ENCODE measurements at places on chromosomes 5 and 9.

DNA sequence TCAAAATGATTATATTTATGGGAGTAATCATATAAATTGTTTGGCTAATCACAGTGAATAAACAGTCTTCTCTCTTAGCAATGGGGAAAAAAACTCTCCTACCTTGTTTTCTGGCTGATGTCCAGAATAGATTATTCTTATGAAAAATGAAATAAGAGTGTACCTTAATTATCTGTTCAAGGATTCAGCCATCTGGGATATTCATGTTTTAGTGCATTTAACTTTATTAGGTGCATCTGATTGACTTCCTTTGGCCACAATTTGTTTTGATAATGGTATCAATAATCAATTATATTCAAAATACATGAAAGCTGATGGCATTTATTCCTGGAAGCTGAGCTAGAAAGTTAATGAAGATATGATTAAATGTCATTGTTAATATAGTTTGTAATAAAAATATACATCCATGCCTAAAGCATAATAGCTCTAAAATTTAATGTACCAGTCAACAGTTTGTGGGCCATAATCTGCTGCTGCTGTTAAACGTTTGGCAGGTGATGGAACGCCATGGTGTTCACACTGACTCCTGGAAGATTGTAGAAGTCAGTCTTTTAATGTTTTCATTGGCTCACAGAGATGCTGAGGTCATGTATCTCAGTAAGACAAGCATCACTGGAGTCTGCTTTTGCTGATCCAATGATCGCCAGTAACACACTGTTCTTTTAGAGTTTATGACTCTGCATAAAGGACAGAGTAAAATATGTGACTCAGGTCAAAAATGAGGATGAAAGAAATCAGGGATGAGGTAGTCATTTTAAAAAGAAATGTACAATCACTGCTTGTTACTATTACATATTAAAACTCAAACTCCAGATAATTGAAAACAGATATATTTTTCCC, 105.8 kb downstream of the ISL1 start:
- peak; percentile 8 for DNase-seq

DNA sequence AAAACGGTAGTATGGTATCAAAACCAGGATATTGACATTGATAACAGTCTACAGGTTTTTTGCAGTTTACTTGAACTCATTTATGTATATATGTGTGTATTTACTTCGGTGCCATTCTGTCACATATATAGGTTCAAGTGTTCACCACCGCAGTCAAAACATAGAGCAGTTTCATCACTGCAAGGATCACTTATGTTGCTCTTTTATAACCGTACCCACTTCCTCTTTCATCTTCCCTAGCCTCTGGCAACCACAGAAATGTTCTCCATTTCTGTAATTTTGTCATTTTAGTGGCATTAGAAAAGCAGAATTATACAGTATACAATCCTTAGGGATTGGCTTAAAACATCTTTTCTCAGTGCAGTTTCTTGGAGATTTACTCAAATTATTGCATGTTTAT, 90.3 kb downstream of the SH3GL2 start:
- DNase-seq = no peak

DNA sequence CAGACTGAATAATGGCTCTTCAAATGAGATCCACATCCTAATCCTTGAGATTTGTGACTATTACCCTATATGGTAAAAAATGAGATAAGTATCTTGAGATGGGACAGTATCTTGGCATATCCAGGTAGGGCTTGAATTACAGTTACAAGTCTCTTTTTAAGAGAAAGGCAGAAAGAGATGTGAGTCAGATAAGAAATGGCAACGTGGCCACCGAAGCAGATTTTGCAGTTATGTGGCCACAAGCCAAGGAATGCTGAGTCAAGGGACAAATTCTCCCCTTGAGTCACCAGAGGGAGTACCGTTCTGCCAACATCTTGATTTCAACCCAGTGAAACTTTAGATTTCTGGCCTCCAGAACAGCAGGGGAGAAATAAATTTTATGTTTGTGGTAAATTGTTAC, 1983.0 kb upstream of the C9orf72 start:
- DNase-seq = peak; percentile 63

DNA sequence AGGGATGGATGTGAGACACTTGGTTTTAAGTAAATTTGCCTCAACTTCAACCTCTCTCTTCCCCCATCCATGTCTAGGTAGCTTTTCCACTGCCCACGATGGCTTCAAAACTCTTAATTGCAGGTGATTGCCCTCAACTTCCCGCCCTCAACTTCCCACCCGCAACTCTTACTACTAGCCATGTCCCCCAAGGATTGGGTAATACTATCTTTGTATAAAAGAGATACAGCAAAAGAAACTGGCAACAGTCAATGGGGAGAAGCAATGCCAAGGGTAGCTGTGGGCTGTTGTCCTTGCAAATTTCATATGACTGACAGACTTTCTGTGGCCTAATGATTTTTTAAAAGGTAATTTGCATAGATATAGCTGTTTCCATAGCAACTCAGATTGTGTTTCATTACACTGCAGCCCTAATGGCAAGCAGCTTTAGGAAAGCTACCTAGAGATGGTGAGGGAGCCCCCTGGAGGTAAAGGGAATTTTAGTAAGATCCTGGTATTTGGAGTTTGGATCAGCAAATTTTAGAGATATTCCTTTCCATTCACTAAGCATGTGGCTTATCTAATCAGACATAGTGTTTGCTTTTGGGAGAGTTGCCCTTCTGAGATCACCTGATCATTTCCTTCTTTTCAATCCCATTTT, 421.5 kb upstream of the DAP start:
- DNase-seq = peak; percentile 49

DNA sequence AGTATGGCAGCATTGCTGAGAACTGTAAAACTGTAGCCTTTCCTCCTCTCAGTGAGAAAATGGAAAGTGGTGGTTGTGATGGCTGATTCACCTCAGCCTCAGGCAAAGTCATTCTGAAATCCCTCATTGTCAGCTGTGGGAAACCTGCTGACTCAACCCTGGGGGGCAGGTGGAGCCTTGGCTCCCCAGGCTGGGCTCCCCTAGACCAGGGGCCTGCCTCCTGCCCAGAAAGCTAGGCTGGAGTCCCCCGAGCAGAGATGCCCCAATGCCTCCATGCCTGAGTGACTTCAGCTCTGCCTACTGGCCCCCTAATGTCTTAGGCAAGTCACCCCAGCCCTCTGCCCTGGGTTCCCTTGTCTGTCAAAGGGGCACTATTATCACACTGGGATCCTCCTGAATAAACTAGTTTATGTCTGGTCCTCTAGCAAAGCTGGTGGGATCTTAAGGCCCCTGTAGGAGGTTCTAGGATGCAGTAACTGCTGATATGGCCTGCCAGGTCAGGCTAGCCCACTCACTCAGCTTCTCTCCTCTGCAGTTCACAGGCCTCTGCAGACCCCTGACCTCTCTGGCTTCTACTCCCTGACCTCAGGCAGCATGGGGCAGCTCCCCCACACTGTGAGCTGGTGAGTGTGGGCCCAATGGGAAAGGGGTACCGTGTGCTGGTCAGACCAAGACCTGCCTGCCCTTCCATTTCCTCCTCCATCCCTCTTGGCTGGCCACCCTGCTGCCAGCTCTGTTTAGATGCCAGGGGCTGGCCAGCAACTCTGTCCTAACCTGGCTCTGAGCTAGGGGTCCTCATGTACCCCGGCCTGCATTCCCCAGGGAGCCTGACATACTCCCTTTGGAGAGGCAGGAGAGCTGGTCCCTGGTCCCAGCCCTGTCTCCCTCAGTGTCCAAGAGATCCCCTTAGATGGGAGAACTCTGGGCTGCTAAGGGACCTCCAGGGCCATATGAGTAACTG, 24.2 kb downstream of the TCF7 start:
- DNase-seq = peak; percentile 71

DNA sequence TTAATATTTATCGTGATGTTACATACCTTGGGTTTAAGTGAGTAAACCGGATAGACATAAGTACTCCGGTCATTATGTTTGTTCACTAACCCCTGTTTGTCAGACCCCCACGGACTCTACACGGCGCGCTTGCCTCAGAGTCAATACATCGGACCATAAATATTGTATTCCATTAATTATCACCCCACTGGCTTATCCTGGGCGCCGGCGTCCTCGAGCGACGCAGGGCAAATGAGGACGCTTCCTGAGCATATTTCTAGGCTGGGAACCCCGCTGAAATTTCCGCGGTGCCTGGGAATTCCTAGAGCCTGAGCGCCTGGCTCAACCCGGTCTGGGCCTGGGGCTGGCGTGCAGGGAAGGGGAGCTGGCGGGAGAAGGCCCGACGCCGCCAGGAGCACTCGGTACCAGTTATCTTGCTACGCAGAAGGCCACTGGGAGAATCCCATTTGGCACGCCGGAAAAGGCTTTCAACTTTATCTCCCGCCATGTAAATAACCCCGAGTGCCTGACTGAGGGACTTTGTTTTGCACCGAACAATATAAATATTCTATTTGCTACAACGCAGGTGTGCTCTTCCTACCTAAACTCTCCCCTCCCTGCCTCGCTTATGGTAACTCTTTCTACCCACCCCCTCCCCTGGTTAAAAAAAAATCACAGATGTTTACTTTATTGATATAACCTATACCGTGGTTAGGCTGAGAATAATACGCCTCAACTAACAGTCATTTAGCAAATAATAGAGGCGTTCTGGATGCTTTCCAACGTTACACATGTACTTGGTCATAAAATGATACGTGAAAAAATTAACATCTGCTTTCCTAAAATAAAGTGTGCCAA, 19.4 kb downstream of the NR2F1 start:
- DNase-seq = no peak

DNA sequence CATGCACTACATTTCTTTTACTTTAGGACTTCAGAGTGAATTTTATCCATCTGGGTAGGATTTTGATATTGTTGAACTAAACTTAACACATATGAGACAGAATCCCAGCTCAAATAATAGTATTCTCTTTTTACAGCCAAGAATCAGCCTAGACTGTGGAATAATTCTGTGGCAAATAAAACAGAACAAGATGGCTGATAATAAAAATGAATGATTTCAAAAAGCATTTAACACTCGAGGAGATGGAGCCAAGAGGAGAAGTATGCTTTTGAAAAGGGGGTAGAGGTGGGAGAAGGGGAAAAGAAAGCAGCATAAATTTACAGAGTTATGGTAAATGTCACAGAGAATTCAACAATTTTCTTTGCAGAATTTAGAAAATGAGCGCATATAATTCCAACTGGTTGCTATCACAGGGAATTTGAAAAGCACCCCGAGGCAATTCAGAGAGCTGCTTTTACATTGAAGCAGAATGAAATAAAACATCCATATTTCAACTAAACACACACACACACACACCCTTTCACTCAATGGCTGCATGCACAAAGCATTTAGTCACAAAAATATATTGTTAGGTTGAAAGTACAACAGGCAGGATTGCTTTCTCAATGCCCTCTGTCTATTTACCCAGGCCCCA, 60.2 kb upstream of the DMAC1 start:
- no peak for DNase-seq

GRCh38 chr5:154559398-154560276, 81.6 kb upstream of the HAND1 start:
- DNase-seq = no peak

GRCh38 chr9:134456756-134457305, 130.6 kb downstream of the RXRA start:
- no peak for DNase-seq

DNA sequence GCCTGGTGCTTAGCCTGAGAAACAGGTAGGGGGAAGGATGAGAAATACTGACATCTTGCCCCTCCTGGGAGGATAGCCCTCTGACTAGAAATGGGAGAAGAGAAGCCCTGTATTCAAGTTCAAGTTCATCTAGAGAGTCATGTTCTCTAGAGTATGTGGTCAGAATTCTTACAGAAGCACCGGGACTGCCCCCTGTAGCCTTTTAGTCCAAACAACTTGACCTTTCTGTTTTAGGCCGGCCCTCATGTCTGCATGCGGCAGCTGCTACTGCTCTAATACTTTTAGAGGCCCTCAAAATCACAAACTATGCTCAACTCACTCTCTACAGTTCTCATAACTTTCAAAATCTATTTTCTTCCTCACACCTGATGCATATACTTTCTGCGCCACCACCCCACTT, 47.7 kb downstream of the PHAX start:
- no peak for DNase-seq

All from kidney tubule cell (primary cell).